8988T (cell line): ENCODE measurements at places on chromosomes 6 and 20.

DNA sequence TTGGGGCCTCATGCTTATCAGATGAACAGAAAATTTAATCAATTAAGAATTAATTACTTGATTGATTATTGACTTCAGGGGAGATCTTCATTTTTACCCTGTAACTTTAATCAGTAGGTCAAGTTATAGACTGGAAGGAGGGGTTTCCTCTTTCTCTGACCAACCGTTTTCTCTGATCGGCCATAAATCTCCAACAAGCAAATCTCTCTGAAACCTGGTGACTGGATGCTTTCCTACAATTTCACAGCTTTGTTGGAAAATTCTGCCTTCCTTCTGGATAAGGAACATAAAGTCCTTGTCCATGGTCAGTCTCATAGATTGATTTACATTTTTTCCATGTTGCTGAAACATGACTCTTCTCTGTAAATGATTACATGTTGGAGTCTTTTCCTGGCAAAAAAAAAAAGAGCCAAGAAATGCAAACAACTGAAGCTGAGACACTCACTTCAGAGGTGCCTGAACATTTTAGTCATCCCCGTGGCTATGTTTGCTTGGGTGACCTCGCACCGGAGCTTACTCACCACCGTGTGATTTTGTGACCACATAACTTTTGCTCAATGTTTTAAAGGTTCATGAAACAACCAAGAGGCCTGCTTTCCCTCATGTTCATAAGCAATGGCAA lies 31.0 kb downstream of the IRF4 start:
- DNase-seq, result peak; percentile 97

- no peak for DNase-seq
These were observed 8.1 kb upstream of the ID1 start for GRCh38 chr20:31596831-31597480.

DNA sequence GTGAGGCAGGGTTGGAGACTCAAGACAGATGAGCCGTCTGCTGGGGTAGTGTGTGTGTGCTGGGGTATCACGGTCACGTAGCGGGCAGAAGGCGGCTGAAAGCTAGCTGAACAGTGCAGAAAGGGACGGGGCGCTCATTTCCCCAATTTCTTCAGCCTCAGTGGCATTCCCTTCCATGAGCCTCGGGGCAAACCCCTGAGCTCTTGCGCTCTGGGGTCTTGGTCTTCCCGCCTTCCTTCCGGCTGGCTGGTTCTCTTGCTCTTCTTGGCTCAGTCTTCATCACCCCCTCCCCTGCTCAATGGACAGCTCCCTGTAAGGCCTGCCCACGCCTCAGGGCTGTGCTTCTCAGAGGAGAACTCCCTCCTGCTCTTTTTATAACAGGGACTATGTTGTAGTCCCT lies 15.5 kb upstream of the TMEM181 start:
- DNase-seq, result no peak

- DNase-seq, result no peak
These were observed 386.9 kb upstream of the HSF2 start for GRCh38 chr6:122012578-122012977.

- DNase-seq, result no peak
These were observed 36.8 kb upstream of the SNX9 start for GRCh38 chr6:157786221-157786620.

- DNase-seq, result no peak
These were observed 53.3 kb downstream of the KCNS1 start for GRCh38 chr20:45047581-45048119.
